ENCODE measurements at places on chromosomes 3 and 15.

DNA sequence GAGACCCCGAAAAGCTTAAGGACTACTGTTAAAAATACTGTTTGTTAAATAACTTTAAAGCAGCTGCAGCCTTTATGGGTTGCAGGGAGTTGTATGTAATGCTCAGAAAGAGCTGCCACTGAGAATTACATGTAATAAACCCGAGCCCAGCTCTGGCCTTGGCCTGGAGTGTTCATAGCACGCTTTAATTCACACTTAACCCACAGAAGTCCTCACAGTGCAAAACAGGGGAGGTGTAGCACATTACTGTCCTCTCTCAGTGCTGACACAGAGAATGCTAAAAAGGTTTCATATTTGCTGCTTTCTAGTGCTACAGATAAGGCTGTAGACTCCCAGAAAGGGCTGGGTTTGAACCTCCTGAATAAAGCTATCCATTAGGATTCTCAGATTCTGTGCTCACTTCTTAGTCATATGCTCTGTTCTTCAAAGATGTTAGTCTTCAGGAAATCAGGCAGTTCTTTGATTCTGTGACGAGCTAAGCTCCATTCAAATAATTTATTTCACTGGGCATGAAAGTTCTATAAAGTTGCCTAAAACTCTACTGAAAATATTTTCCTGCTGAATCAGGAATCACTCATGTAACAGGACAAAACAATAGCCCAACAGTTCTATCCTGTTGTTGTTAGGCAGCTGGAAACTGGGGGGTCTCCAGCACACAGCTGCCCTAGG, 108.0 kb downstream of the SENP2 start:
- no peak for DNase-seq

- no peak for DNase-seq
Measured at GRCh38 chr3:172877011-172877410, 126.5 kb downstream of the ECT2 start.

DNA sequence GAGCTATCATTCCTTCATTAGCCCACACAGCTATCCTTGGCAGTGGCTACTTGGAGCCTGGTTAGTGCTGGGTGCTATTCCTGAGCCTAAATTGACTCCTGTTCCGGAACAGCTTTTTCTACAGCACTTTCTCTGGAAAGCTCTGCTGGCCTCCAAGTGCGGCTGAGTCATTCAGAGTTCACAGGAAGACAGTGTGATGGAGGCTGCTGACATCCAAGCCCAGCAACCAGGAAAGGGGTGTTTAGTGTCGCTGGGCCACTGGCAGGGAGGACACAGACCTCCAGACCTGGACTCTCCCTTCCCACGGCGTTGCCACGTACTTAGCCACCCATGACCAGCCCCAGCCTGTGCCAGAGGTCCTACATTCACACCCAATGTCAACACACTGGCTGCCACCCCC, 28.7 kb downstream of the CACNA2D2 start:
- DNase-seq, result peak; percentile 44

DNA sequence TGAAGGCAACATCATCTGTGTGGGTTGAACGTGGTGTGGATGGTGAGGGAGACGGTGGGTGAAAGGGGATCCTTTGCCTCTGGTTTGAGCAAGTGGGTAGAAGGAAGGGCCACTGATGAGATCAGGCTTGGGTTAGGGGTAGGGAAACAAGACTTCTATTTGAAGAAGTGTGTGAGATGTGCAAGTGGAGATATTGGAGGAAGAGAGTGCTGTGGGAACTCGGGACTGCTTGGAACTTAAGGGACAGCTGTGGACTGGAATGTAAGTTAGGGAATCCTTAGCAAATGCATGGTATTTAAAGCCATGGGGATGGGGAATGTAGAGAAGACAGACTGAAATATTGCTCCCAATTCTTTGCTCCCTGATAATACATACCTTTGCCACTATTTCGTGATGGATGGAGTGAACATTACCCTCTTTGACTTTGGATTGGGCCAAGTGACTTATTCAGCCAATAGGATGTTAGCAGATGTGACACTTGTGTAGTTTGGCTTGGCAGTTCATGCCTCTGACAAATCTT, 30.2 kb upstream of the AMOTL2 start:
- no peak for DNase-seq

GRCh38 chr15:58227706-58228543, 89.7 kb downstream of the AQP9 start:
- DNase-seq, result peak; percentile 43

GRCh38 chr3:82000773-82001172, 239.3 kb upstream of the GBE1 start:
- no peak for DNase-seq

DNA sequence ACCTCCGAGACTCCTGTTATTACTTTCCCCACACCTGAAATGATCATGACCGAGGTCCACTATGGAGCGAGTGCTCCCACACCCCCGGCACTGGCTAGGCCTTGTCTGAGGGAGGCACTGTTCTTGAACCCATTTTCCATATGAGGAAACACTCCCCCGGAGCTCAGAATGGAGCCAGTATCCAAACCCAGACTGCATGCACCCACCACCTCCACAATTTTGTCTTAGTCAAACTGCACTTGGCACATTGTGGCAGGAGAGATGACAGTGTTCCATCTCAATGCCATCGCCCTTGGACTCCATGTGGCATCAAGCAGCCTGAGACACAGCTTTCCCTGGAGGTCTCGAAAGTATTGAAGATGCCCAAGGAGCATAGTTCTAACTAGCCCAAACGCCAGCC, 154.1 kb downstream of the NUP210 start:
- DNase-seq, result no peak

- no peak for DNase-seq
Measured at GRCh38 chr3:108131475-108132134, 40.8 kb upstream of the CD47 start.

DNA sequence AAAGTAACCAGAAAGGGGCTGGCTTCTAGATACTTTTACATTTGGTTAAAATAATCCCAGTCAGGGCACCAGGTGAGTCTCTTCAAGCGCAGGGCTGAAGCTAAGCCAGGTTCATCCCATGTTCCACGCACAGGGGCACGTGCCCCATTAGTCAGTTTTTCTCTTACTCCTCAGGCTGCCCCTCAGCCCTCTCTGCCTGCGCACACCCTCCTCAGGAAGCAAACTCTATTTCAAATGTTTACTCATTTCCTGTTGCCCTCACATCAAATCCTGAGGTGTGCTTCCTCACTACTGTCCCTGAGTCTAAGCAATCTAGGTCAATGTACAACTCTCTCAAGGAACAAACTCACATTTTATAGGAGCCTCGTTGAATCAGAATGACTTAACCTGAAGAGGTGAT, 48.5 kb downstream of the THBS1 start:
- no peak for DNase-seq

DNA sequence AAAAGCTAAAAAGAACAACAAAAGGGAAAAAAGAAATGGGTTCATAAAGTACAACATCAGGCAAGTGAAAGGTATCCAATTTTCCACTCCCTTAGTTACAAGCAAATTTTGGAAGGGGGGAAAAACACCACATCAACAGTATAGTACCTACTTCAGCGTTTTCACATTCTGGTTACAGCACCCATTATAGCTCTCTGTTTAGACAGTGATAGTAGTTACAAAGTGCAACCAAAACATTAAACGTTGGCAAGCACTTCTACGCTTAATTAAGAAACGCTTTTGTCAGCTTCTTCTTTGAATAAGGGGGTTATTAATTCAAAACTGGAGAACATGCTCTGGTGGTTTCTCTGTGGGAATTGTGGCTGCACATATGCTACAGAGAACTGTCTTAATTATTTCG, 180.2 kb downstream of the VPS13C start:
- DNase-seq, result no peak
